ENCODE measurements at places on chromosomes 11 and 22.

- no peak for DNase-seq
Observed at GRCh38 chr11:114447892-114448291, 8.6 kb downstream of the REXO2 start.

- DNase-seq, result no peak
Observed at GRCh38 chr11:18768472-18768901, 23.1 kb downstream of the PTPN5 start.

- no peak for DNase-seq
Observed at GRCh38 chr11:59197991-59198390, 14.7 kb downstream of the MPEG1 start.

DNA sequence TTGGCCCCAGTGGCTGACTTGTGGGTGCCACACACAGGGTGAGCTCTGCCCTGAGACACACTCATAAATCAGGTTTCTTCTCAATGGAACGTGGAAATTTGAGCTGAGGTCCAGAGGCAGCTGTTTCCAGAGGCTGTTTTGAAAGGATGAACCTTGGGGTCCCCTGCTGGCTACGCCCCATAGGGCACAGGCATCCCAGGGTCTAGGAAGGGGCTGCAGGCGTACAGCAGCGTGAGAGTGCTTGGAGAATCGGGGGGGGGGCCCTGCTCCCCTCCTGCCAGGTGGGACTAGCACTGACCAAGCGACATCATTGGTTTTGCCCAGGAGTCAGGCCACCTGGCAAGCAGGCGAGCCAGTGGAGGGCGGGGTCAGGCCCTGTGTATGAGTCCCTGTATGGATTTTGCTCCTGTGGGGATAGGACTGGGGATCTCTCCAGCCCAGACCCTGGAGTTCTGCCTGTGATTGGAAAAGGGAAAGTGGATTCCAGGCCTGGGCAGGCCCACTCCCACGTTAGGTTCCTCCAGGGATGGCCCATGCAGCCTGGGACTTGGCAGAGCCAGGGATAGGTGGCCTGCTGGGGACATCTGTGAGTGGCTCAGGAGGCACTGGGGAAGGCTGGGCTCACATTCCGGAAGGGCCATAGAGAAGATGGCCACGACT, 61.0 kb downstream of the FBXO7 start:
- no peak for DNase-seq

GRCh38 chr11:66336234-66337102, at the start of gene RIN1:
RIN1 (minus strand) TSS chr11:66336434; CDS start chr11:66336402, 32 bp downstream.
- peak; percentile 38 for DNase-seq

DNA sequence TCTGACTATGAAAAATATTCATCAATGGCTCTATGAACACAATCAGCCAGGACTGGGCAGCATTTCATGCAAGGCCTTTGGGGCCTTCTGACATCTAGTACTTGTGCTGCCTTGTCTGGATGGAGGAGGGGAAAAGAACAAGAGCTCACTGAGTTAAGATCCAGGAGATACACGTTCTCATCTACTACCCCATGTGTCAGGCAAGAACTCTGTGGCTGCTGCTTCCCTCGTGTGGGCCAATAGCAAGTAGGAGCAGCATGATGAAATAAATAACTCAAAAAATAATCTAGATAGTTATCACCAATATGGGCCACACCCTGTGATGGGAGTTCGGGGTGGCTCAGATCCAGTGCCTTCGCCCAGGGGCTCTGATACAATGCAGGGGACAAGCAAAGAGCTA, 7.3 kb downstream of the KCNE3 start:
- DNase-seq, result no peak

- no peak for DNase-seq
Observed at GRCh38 chr22:29987137-29987536, 93.1 kb upstream of the HORMAD2 start.

DNA sequence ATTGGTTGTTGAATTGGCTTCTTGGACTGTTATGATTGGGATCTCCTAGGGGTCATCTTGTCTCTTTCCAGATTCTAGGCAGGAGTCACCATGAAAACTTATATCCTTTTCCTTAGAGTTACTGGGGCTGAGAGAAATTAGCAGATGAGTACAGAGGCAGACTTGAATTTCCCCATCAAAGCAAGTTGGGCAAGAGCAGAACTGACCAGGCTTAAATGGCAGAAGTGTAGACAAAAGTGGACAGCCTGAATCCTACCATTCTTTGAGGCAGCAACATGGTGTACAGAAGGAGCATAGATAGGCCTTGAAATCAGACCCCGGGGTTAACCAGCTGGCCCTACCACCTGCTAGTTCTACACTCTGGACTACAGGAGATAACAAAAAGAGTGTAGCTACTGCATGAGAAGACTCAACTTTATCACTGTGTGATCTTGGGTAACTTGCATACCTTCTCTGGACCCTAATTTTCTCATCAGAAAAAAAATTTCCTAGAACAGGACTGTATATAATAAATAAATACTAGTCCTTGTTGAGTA, 427.4 kb upstream of the CADM1 start:
- DNase-seq, result no peak

- DNase-seq, result no peak
Observed at GRCh38 chr11:130181295-130182272, 22.0 kb downstream of the ST14 start.

DNA sequence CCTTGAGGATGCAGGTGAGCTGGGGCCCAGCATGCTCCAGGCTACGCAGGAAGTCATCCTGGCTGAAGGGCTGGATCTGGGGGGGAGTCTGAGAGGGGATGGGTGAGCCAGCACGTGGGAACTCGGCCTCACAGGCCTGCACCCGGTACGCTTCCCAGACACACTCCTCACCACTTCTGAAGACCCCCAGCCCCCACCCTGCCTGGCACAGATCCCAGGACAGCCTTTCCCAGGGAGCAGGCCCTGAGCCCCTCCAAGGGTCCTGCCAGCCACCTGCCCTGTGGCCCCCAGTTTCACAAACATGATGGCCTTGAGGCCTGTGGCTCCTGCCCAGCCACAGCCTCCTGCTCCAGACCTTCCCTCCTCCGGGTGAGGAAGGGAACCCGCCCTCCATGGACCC, 5.6 kb upstream of the PLXNB2 start:
- DNase-seq, result no peak

DNA sequence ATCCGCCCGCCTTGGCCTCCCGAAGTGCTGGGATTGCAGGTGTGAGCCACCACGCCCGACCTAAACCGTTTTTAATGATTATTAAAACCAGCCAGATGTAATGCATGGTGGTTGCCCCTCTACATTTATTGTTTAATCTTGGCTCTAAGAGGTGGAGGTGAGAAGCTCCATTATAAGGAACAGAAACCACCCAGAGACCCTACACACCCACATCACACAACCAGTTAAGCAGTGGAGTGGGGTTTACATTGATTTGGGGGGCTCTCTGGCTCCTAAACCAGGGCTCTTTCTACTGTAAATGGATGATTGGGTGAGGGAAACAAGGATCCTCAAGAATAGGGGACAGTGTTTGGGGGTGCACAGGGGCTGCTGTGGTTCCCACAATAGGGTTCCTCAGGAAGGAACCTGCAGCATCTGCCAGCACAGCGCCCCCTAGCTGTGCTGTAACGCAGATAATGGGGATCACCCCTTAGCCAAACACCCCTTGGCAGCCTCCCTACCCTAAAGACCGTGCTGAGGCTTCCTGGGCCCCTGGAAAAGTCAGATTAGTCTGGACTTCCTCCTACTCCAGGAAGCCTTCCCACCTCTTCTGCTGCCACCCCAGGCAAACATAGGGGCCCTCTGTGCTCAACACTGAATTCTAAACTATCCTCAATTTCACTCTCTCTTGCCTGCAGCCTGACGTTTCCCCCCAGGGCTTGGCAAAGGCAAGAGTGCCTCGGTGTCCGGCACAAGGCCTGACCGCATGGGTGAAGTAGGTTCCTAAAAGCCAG, 2.4 kb downstream of the MPST start:
- peak; percentile 61 for DNase-seq

DNA sequence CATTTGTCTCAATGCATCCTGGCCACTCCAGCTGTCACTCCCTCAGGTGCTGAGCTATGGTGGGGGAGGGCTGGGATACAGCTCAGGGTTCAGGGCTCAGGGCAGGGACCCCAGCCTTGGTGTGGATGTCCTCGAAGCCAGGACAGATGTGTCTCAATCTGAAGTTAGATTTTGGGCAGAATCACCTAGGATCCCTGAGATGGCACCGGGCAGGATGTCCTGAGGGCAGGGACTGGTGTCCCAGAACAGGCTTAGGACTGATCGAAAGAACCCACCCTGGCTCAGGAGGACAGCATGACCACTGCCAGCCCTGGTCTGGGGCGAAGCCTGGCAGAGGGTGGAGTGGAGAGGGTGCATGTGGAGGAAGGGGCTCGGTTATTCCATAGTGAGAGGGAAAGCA, 96.8 kb upstream of the THY1 start:
- DNase-seq, result no peak

GRCh38 chr11:125994509-125994908, 48.7 kb downstream of the VSIG10L2 start:
- DNase-seq, result no peak

- no peak for DNase-seq
Observed at GRCh38 chr11:32436751-32437494, 1.6 kb upstream of the WT1 start.

GRCh38 chr22:36756031-36756430, 19.9 kb downstream of the IFT27 start:
- DNase-seq, result no peak

DNA sequence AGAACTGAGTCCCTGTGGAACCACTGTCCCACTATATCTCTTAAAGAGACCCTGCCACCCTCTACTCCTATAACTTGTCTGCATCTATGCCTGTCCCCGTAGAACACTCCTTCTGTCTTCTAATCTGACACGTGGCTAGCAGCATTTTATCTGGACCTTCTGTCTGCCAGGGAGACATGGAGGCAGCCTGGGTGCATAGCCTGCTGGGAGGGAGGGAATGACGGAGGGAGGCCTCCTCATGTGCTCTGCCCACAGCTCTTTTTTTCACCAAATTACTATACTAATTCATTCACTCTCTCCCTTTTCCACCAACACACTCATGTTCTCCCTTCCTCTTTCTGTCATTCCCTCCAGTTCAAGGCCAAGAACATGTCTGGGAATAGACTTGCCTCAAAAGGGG, 7.6 kb upstream of the THRSP start:
- DNase-seq, result no peak

GRCh38 chr11:74092425-74092824, 78.4 kb downstream of the C2CD3 start:
- no peak for DNase-seq

- DNase-seq, result no peak
Observed at GRCh38 chr11:132122735-132123134, 752.3 kb downstream of the NTM start.

DNA sequence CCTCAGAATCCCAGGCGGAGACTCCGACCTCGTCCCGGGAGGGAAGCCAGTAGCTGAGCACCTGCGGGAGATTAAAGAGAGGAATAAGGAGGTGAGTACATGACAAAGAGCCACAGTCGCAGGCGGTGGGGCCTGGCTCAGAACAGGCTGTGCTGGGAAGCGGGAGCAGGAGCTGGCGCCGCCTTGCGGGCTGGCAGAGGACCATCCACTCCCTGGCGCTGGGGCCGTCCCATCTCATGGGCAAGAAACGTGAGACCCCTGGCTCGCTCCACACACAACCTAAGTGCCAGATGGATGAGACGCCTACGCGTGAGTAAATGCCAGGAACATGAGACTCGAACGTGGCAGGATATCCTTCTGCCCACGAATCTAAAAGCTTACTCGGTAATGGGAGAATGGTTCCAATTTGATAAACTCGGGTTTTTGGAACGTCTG, 6.3 kb downstream of the CEND1 start:
- no peak for DNase-seq

DNA sequence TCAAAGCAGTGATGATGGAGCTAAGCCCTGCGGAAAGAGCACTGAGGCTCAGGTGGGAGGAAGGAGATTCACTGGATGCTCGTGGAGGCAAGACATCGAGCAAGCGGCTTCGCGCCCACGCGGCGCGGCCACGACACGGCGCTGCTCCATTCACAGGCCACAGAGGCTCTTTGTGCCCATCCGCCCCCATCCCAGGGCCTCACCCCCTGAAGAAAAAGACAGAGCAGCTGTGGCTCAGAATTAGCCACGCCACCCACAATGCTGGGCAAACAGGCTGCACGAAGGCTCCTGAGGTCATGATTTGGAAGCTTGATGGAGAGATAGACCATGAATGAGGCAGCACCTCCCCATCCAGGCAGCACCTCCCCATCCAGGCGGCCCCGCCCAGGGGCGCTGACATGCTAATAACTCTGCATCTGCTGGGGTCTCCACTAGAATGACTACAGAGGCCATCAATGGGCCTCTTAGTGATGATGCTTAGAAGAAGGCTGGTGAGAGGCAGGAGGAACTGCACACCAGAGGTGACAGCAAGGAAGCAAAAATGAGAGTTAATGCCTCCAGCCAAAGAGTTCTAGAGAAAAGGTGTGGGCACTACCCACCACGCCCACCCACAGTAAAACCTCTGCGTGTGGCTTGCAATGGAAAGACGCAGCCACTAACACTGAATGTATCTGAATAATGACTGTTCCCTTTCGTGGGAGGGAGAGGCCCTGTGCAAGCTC, 43.5 kb downstream of the MYH9 start:
- peak; percentile 62 for DNase-seq

DNA sequence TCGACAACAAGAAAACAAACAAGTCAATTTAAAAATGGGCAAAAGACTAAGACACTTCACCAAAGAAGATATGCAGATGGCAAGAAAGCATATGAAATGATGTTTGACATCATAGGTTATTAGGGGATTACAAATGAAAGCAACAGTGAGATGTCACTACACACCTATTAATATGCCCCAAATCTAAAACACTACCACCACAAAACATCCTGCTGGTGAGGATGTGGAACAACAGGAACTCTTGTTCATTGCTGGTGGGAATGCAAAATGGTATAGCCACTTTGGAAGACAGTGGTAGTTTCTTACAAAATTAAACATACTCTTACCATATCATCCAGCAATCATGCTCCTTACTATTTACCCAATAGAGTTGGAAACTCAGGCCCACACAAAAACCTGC, 29.0 kb downstream of the PRRG4 start:
- DNase-seq, result no peak

- DNase-seq, result no peak
Observed at GRCh38 chr22:41920271-41920976, 5.5 kb upstream of the SHISA8 start.

DNA sequence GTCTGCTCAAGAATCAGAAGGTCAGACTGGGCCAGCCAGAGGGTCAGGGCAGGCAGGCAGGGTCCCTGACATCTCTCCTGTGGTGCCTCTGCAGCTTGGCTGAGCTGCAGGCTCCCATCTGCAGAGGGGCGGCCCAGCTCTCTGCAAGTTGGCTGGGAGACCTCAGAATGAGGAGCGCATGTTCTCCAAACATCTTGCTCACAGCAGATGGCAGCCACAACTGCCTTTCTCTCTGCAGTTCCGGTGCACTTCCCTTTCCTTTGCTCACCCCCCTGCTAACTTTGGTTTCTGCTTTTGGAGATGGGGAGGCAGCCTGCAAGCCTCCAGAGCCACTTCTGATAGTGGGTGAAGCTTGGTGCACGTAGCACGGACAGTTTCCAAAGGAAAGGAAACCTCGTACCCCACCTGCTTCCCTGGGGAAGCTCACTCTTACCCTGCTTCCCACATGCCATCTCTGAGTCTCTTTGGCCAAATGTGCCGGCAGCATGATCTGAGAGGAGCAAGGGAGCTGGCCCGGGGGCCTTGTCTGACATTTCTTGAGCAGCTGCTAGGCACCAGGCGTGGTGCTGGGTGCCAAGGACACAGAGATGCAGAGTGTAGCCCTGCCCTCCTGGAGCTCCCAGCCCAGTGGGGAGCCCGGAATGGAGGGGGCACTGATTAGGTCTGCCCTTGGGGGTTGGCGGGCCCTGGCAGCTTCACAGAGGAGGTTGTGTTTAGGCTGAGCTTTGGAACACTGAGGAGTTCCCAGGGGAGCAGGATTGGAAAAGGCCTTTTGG, 18.2 kb downstream of the DAGLA start:
- no peak for DNase-seq

Data from stimulated activated CD4-positive, alpha-beta T cell treated with anti-CD3 and anti-CD28 coated beads, Interleukin-4, amount 100 ng/mL, for 1 hour (primary cell).